ENCODE measurements at places on chromosomes 16 and 17. TPM values are rescaled to one million over a fixed set of nuclear protein-coding genes. Genes with fewer than 3 reads are reported as not detected.

Gene KRTAP4-6
- polyA plus RNA-seq = not detected

Gene AHSP
- polyA plus RNA-seq = not detected

Gene SAMD14
- polyA plus RNA-seq = not detected

DNA sequence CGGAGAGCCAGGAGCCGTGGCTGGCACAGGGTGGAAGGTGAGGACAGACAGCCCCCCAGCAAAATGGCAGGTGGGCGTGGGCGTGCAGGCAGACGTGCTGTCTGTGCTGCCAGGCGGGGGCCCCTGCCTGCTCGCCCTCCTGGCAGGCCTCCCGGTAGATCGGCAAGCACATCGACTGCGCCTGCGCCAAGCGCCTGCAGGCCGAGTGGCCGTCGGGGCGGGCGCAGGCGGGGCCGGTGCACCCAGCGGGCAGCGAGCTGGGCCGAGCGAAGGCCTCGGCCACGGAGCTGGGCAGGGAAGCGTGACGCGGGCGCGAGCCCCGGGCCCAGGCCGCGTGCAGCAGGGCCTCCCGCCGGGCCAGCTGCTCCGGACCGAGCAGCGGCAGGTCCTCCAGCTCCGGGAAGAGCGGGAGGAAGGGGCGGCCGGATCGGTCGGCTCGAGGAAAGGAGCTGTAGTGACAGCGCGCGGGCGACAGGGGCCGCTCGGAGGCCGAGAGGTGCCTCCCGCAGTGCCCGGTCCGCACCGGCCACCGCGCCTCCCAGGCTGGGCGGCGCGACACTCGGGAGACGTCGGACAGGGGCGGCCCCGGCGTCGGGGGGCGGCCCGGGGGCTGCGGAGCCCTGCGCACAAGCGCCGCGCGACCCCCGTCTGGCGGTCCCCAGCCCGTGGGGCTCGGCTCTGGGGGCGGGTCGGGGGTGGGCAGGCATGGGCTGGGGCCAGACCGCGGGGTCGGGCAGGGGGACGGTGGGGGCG lies 16.9 kb downstream of the GRIN2C start:
- no peaks in the 10 kb centered on the region for H3K27me3 ChIP-seq
- no peaks in the 10 kb centered on the region for H3K4me1 ChIP-seq
- no peak for DNase-seq
- peaks cover 12% of the 10 kb centered on the region for H3K36me3 ChIP-seq
- no peak overlapping the region for H3K4me3 ChIP-seq

DNA sequence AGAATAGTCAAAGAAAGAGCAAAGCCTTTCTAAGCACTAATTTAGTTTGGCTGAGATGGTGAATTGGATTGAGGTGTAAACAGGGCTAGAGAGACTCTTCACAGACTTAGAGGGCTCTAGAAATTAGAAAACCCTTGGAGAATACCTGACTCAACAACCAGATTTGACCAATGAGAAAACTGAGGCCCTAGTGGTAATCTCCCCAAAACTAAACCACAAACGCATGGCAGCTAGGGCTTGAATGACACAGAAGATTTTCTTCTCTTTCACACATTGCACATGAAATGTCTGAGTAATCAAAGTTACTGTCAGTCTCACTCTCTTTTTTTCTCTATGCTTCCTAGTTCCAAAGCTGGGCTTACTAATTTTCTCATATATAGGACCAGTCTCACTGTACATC lies 314.5 kb upstream of the KCNJ16 start:
- DNase-seq = no peak
- H3K36me3 ChIP-seq = no peaks in the 10 kb centered on the region
- no peaks in the 10 kb centered on the region for H3K4me1 ChIP-seq

DNA sequence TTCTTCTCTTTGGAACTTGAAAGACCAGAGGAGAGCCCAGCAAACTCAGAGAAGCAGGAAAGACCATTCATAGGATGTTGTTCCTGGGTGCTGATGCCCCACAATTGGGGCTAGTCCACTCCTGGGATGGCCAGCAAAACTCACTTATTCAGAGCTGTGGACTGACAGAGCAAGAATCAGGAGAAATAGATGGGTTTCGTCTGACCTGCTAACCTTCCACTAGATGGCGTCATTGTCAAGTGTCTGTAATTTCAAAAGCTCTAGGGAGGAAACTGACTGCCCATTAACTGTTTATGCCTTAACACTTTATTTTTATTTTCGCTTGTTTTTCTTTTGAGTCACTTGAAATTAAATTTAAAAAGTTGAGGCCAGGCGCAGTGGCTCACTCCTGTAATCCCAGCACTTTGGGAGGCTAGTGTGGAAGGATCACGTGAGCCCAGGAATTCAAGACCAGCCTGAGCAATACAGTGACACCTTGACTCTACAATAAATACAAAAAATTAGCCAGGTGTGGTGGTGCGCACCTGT lies 28.7 kb upstream of the MILR1 start:
- no peak overlapping the region for H3K27ac ChIP-seq
- no peaks in the 10 kb centered on the region for H3K27me3 ChIP-seq
- no peak overlapping the region for H3K4me3 ChIP-seq
- peak; percentile 54 for DNase-seq
- no peaks in the 10 kb centered on the region for H3K36me3 ChIP-seq
- H3K4me1 ChIP-seq = no peaks in the 10 kb centered on the region

GRCh38 chr16:67723911-67724305 lies 4.8 kb upstream of the GFOD2 start:
- peaks cover 49% of the 10 kb centered on the region for H3K36me3 ChIP-seq
- peaks cover 8% of the 10 kb centered on the region for H3K4me1 ChIP-seq
- DNase-seq = no peak

DNA sequence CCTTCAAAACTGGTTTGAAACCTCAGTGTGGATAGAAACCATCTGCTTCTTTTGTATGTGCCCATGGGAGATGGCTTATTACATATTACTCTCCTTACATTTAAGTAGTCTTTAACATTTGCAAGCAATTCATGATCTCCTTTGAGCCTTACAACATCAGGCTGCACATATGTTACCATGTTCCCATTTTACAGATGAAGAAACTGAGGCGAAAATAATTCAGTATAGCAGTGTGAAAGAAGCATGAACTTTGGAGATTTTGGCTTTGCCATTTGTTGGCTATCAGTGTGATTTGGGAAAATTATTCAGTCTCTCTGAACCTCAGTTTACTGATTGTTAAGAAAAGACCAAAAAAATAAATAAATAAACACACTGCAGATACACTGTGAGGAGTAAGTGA lies 15.7 kb downstream of the GNAO1 start:
- no peak overlapping the region for H3K27ac ChIP-seq
- H3K36me3 ChIP-seq = no peaks in the 10 kb centered on the region
- H3K27me3 ChIP-seq = no peaks in the 10 kb centered on the region
- H3K4me1 ChIP-seq = peaks cover 9% of the 10 kb centered on the region
- H3K4me3 ChIP-seq = no peak overlapping the region

Gene AOC2
- polyA plus RNA-seq = not detected

DNA sequence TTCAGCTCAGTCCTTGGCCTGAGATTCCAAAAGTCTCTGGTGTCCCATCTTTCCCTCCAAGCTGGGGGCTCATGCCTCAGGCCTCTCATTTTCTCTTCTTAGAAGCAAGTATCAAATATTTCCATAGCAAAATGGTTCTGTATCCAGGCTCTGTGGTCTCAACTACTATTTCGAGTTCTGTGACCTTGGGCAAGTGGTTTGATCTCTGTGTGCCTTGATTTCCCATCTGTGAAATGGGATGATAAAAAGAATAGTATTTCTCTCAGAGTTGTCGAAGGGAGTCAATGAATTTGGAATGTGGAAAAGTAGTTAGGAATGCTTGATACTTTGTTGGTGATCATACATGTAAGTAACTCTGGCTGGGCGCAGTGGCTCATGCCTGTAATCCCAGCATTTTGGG lies 6.4 kb downstream of the SYT17 start:
- H3K27me3 ChIP-seq = no peaks in the 10 kb centered on the region
- H3K27ac ChIP-seq = no peak overlapping the region
- no peak for DNase-seq

GRCh38 chr16:58032710-58033293 lies 7.2 kb downstream of the MMP15 start:
- H3K4me1 ChIP-seq = no peaks in the 10 kb centered on the region
- H3K36me3 ChIP-seq = no peaks in the 10 kb centered on the region
- H3K4me3 ChIP-seq = no peak overlapping the region

Gene TUBB3
- 0.22 TPM for polyA plus RNA-seq

GRCh38 chr17:61150686-61151299 lies 248.8 kb upstream of the TBX2 start:
- H3K27me3 ChIP-seq = no peaks in the 10 kb centered on the region
- no peaks in the 10 kb centered on the region for H3K36me3 ChIP-seq
- H3K27ac ChIP-seq = no peak overlapping the region
- peaks cover 8% of the 10 kb centered on the region for H3K4me1 ChIP-seq
- H3K4me3 ChIP-seq = no peak overlapping the region
- no peak for DNase-seq

GRCh38 chr16:89322321-89323119 lies 105.0 kb downstream of the ZNF778 start:
- H3K27ac ChIP-seq = peak overlapping the region; percentile 29
- peaks cover 68% of the 10 kb centered on the region for H3K4me1 ChIP-seq
- H3K27me3 ChIP-seq = no peaks in the 10 kb centered on the region
- DNase-seq = no peak
- no peak overlapping the region for H3K4me3 ChIP-seq

Gene CEP295NL
- not detected for polyA plus RNA-seq

Gene PRSS53
- 0.46 TPM for polyA plus RNA-seq

DNA sequence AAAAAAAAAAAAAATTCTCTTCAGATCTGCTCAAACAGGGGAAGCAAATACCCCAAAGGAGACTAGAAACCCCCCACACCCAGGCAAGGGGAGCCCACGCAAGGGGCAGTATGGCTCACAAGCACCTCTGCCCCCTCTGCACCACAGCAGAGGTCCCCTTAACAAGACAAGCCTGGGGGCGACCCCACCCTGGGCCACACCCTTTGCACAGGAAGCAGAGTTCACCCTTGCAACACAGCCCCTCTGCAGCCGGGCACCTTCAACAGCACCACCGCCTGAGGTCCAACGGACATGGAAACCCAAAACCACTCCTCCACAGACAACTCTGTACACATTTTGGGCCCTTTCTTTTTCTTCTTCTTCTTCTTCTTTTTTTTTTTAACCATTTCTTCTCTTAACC lies 12.8 kb downstream of the AXIN1 start:
- no peak overlapping the region for H3K27ac ChIP-seq
- no peak for DNase-seq
- peak overlapping the region; percentile 20 for H3K4me3 ChIP-seq

DNA sequence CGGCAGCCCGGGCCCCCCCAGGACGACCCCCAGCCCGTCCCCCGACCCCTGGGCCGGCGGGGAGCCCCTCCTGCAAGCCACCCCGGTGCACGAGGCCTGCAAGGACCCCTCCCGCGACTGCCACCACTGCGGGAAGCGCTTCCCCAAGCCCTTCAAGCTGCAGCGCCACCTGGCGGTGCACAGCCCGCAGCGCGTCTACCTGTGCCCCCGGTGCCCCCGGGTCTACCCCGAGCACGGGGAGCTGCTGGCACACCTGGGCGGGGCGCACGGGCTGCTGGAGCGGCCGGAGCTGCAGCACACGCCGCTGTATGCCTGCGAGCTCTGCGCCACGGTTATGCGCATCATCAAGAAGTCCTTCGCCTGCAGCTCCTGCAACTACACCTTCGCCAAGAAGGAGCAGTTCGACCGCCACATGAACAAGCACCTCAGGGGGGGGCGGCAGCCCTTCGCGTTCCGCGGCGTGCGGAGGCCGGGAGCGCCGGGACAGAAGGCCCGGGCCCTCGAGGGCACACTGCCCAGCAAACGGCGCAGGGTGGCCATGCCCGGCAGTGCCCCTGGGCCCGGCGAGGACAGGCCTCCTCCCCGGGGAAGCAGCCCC lies 15.6 kb upstream of the ZFPM1 start:
- H3K4me3 ChIP-seq = no peak overlapping the region
- H3K27me3 ChIP-seq = no peaks in the 10 kb centered on the region
- no peaks in the 10 kb centered on the region for H3K36me3 ChIP-seq
- DNase-seq = peak; percentile 66
- no peak overlapping the region for H3K27ac ChIP-seq
- no peaks in the 10 kb centered on the region for H3K4me1 ChIP-seq

DNA sequence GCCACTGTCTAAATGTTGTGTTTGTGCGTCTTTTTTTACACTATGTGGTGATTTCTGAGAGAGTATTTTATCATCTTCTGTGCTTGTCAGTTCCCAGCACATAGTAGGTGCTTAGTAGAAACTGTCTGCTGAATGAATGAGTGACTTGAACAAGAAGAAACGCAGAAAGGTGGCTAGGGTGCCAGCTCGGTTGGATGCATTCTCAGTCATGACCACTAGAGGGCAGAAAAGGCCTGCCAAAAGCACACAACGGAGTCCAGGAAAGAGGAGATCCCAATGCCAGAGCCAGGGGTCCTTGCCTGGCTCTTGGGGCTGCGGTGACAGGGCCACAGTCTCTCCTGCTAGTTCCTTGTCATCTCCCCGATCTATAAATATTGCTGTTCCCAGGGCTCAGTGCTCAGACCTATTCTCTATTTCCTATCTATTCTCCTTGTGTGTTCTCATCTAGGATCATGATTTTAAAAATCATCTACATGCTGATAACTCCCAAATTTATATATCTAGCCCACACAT lies 57.3 kb upstream of the CCL1 start:
- H3K36me3 ChIP-seq = no peaks in the 10 kb centered on the region
- no peaks in the 10 kb centered on the region for H3K27me3 ChIP-seq
- H3K4me1 ChIP-seq = no peaks in the 10 kb centered on the region
- H3K27ac ChIP-seq = no peak overlapping the region
- H3K4me3 ChIP-seq = no peak overlapping the region
